ENCODE measurements at places on chromosomes 3 and 15.

GRCh38 chr15:40061212-40061901 is 22.4 kb upstream of the SRP14 start:
- no peak for DNase-seq

DNA sequence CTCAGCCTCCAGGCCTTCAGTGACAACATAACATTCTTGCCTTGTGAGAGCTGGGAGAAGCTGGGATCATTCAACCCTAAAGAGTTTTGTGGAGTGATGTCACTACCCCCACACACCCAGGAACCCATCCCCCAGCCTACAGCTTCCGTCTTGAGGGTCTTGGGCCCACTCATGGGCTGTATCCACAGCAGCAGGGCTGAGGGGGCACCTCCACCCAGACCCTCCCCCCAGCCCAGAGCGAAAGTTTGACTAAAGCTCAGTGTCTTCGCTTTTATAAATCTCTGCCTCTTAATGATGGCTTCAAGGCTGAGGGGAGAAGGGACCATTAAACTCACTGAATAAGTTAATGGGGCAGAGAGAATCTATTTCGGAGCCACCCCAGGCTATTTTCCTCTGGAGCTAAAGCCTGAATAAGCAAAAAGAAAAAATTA is 23.8 kb downstream of the NTRK3 start:
- DNase-seq, result no peak

- no peak for DNase-seq
Observed at GRCh38 chr3:185822221-185823000, 2.4 kb downstream of the IGF2BP2 start.

- no peak for DNase-seq
Observed at GRCh38 chr3:102038477-102039142, 189.3 kb downstream of the NFKBIZ start.

DNA sequence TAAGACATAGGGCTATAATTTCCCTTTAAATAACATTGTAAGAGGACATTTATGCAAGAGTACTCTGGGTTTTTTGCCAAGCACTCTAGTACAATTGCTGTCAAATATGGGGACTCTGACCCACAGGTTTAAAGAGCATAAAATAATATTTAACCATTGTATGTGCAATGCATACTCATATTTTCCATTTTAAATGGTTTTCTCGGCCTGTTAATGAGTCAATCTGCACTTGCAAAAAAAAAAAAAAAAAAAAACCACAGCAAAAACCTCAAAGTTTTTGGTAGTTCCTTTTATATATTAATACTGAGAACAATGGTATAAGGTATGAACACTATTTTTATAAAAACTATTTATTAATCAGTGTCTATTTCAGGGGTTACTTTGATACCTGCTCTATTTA is 304.0 kb upstream of the CBLB start:
- peak; percentile 60 for DNase-seq

All from AML-193 (cell line).